Femur (tissue), 1 donor: ENCODE measurements at places on chromosomes 7 and 10.

DNA sequence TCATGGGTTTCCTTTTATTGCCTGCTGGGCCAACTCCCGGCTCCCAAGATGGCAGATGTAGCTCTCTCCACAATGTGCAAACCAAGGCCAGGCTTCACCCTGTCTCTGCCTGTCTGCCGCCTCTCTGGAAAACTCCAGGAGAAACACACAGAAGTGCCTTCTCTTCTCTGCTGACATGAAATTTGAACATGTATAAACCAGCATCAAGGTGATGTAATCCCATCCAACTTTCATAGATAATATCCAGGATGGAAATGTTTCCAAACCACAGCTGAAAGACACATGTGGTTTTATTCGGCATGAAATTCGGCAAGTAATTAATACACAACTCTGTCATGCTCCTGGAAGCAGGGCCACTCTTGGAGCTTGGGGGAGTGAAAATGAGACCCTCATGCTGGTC lies 297.2 kb downstream of the C7orf25 start:
- DNase-seq: no peak

- DNase-seq: peak; percentile 32
Measured at GRCh38 chr10:127228195-127228787, 31.9 kb upstream of the INSYN2A start.

- DNase-seq: no peak
Measured at GRCh38 chr10:4398602-4399001, 427.4 kb upstream of the AKR1E2 start.

GRCh38 chr7:55140221-55140940 lies 121.6 kb downstream of the EGFR start:
- no peak for DNase-seq

GRCh38 chr10:9848981-9849380 lies 1168.7 kb upstream of the CELF2 start:
- no peak for DNase-seq

GRCh38 chr7:75892634-75893272 lies 13.9 kb downstream of the RHBDD2 start:
- peak; percentile 39 for DNase-seq
